Activated naive CD4-positive, alpha-beta T cell treated with Interleukin-2 at 50 U/mL for 16 hours (primary cell): ENCODE measurements at places on chromosomes 6 and 20.

GRCh38 chr6:26272171-26272637 lies 92.8 kb upstream of the BTN3A2 start:
- DNase-seq = peak; percentile 51

DNA sequence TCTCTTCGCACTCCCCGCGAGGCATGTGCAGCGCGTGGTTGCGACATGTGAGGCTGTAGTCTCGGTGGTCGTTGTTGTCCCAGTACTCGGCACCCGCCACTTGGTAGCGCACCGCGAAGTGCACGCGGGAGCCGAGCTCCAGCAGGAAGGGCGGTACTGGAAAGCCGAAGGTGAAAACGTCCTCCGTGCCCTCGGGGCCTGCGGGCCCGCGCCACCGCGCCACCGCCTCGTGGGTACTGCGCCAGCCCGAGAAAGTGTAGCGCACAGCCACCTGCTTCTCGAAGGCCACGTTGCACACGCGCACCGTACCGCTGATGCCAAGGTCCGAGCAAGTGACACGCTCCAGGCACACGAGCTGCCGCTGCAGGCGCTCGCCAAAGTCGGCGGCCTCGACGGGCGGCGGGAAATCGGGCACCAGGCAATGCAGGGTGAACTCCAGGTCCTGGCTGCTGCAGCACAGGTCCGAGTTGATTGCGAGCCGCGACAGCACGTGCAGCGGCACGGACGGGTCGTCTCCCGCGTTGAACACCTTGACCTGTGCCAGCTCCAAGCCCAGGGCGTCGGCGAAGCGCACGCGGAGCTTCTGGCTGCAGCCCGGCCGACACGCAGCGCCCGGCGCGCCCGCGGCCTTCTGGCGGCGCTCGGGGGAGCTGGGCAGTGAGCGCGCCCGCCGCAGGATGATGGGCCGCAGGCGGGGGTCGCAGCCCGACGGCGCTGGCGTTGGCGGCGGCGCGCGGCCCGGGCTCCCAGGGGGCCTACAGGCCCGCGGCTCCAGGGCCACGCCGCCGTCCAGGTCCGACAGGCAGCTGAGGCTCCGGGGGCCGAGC lies 840 bp downstream of the PPP1R3D start:
- no peak for DNase-seq

DNA sequence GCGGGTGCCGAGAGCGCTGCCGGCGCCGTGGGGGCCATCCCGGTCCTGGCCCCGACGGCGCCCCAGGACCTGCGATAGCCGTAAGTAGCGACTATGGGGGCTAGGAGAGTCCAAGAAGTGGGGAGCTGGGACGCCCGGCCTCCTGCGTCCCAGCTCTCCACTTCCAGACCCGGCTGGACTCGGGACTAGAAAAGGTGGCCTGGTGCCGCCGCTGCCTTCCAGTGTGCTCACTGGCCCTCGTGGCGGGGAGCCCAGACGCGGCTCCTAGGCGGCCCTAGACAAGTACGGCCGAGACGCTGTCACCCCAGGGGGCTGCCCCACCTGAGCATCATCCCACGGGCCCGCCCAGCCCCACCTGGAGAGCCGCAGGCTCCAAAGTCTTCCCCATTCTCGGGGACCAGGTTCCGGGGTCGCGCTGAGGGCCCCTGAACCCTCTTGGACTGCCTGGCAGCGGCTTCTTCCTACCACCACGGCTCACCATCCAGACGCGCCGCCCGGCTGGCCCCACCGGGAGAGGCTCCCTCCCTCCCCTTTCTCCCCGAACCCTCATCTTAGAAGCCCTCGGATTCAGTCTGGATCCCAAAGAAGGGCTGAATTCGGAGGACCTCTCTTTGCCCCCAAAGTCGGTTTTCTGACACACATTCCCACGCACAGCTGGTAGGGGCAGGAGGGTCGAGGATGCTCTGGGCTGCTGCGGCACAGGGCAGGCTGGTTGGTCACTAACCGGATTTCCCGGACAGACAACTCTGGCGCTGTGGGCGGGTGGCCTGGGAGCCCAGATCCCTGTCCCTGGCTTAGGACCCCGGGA lies 870 bp upstream of the MDFI start:
- no peak for DNase-seq

DNA sequence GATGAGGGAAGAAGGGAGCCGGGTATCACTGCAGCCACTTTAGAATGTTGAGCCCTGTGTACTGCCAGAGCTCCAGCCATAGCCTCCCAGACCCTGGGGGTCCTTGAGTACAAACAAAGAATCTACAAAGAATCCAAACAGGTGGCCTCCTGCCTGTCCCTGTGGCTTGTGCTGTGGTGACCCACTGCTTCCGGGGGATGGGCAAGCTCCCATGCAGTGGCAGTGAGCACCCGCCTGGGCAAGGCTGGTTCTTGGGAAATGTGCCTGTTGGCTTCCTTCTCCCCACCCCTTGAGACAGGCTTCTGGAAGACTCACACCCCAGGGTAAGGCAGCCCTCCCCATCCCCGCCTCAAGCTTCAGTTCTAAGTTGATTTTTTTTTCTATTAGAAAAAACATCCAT lies 13.9 kb downstream of the SIRPA start:
- DNase-seq = no peak
